ENCODE measurements at places on chromosomes 5 and 9. TPM values are rescaled to one million over a fixed set of nuclear protein-coding genes. Genes with fewer than 3 reads are reported as not detected.

- no peaks in the 10 kb centered on the region for H3K36me3 ChIP-seq
- H3K4me3 ChIP-seq = no peak overlapping the region
- DNase-seq = no peak
- H3K4me1 ChIP-seq = no peaks in the 10 kb centered on the region
Observed at GRCh38 chr5:159854916-159855315, 61.4 kb upstream of the ADRA1B start.

Gene TIMD4
- not detected for total RNA-seq

Gene ARHGEF37
- total RNA-seq = 28.5 TPM

Gene F2RL1
- 0.95 TPM for total RNA-seq
